ENCODE measurements at places on chromosomes 6 and 20.

GRCh38 chr20:38194971-38195504 is 30.0 kb upstream of the TGM2 start:
- DNase-seq: no peak

GRCh38 chr6:67031451-67031850 is 1324.4 kb upstream of the EYS start:
- no peak for DNase-seq

DNA sequence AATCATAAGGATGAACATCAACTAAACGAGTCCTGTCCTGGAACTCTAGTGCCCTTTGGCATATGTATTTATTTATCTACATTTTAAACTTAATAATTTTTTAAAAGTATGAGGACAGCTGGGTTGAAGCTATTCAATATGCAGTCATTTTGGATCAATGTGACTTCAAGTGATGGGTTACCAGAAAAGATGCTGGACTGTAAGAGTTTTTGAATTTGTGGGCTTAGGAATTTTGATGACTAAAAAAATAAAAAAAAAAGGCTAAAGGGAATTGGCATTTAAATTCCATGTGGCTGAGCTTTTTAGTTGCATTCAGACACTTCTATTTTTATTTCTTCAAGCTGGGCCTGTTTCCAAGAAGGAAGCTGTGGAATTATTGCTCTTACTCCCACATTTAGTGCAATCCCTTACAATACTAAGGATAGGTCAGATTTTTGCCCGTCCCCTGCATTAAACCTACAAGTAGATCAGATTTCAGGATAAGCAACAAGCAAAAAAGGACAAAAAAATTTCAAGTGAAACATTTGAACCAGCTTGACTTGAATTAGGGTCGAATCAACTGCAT is 704.2 kb upstream of the CITED2 start:
- peak; percentile 94 for DNase-seq

- peak; percentile 48 for DNase-seq
These were observed 100.2 kb downstream of the FIG4 start for GRCh38 chr6:109791301-109791700.

- no peak for DNase-seq
These were observed 342.3 kb downstream of the C6orf118 start for GRCh38 chr6:164967102-164967501.

DNA sequence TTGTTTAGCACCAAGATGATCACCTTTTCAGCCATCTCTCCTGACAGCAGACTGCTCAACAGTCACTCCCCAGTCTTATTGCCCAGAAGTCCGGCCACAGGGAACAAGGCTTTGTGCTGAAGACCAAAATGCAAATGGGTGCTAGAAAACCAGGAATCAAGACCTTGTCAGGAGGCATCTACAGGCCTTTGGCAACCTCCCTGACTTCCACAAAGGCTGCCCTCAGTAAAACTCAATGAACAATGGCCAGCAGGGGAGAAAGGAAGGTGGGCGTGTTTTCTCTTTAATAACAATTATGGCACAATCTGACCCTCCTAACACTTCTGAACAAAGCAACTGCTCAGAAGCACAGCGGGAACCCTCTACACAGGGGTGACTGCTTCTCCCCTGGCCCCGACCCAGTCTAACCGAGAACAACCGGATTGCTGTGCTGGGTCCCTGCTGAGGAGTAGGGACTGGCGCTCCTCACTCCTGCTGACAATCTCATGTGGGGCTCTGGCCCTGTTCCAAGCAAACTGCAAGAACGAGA is 41.6 kb downstream of the PLCG1 start:
- no peak for DNase-seq

GRCh38 chr6:163356324-163356723 is 58.2 kb upstream of the QKI start:
- DNase-seq: peak; percentile 35

- no peak for DNase-seq
These were observed 5.5 kb downstream of the CD40 start for GRCh38 chr20:46123482-46124245.

Measured in stromal cell of bone marrow (primary cell).